Hematopoietic multipotent progenitor cell (in vitro differentiated cells): ENCODE measurements at places on chromosomes 2 and 18. TPM values are rescaled to one million over a fixed set of nuclear protein-coding genes. Genes with fewer than 3 reads are reported as not detected.
A peak's percentile ranks its signal among the peaks of the same experiment; 100 is the strongest.

GRCh38 chr2:190843890-190844699, 36.5 kb upstream of the GLS start:
- DNase-seq = no peak

GRCh38 chr2:113060396-113060795, 1.4 kb downstream of the IL36RN start:
- DNase-seq = no peak

Gene CYP26B1
- total RNA-seq = 0.81 TPM

DNA sequence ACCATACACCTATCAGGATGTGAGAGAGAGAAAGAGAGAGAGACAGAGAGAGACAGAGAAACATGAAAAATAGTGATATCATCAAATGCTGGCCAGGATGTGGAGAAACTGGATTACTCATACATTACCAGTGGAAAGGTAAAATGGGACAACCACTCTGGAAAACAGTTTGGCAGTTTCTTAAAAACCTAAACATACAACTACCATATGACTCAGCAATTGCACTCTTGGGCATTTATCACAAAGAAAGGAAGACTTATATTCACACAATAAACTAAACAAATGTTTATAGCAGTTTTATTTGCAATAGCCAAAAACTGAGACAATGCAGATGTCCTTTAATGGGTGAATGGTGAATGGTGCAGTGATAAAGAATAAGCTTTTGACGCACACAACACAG, 29.1 kb downstream of the SLC4A3 start:
- DNase-seq = no peak

GRCh38 chr2:241799522-241800197, 9.3 kb upstream of the NEU4 start:
- no peak for DNase-seq

GRCh38 chr18:58991167-58991798, 126.6 kb downstream of the ZNF532 start:
- no peak for DNase-seq

DNA sequence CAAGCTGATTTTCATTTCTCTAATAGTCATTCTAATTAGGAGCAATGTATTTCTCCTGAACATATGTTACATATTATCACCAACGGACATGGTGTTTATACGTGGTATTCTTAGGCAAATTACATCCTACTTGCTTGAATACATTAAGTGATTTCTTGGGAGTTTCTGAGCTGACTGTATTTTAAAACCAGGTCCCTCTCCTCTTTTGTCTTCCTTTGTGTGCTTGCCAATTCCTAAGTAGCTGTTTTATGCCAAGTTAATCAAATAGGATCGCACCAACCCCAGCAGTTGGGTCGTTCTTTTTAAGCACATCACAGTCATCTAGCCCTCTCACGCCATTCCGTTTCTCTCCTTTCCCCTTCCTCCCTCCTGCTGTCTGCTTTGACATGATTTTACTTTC, 75.4 kb upstream of the MAP2 start:
- DNase-seq = no peak

Gene CPO
- total RNA-seq = not detected

DNA sequence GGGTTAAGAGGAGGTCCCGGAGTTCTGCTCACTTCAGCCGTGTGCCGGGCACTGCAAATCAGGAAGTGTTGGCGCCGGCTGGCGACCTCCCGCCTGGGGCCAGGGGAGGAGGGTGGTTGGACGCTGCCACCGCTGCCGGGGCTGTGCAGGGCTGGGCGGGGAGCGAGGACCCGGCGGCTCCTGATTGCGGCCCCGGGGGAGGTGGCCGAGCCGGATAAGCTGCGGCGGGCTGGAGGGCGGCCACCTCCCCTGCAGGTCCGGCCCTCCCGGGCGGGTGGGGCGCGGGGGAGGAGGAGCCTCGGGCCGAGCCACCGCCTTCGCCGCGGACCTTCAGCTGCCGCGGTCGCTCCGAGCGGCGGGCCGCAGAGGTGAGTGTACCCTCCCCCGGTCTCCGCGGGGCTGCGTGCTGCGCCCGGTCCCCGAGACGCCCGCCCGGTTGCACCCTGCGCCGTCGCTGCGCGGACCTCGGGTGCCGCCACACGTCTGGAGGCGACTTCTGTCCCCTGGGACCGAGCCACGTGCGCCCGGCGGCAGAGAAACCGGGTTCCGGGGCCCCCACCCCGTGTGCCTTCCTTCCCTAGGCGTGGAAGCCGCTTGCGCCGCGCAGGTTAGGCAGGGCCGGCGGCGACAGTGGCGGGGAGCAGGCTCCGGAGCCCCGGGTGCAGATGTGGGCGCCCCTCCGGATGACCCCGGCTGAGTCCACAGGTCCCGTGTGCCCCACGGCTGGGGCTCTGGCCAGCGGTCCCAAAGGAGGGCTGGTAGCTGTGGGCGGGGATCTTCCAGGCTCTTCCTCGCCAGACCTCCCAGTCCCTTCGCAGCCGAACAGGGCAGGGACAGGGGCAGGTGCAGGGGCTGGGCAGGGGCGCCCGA, at the start of gene STEAP3:
STEAP3 (plus strand) TSS at position 314 of the 870 bp plus-strand sequence. CDS start 7,179 bp downstream, outside the sequence.
- DNase-seq = peak; percentile 55

Gene CDKL4
- total RNA-seq = under 0.01 TPM

GRCh38 chr2:53880756-53881155, 21.0 kb upstream of the GPR75 start:
- DNase-seq = no peak

Gene SKOR2
- not detected for total RNA-seq

DNA sequence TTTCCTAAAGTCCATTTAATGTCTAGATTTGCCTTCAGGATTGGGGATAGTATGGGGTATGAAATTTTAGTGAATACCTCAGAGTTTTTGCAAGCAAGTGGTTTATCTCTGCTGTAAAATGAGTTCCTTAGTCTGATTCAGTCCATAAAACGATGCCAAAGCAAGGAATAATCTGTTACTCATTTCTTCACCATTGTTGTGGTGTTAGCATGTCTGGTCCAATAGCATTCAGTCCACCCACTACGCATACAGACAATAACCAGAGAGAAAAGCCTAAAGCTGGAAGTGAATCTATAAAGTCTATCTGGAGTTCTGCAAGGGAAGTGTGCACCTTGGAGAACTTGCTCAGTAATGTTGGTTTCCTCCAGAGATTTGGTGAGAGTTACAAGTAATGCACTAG, 12.9 kb upstream of the DPP4 start:
- DNase-seq = no peak

DNA sequence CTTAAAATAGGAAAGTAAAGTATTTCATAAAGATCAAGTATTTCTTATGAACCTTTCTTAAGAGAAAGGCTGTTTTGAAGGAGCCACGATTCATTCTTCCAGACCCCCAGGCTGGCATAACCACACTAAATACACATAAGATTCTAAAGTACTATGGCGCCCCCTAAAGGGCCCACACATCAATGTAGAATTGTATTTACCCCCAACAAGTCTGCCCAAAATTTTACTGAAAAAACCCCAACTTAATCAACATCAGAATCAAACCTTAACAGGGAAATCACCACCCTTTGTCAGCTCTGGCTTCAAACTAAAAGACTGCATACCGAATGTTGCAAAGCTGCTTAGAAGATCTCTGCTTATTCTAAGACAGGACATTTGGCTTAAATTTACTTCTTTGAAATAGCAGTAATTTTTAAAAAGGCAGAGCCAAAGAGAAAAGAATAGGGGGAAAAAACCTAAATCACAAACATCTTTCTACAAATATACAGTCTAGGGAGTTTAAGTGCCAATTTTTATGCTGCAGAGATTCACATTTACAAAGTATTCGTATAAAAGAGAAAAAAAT, 20.4 kb upstream of the BCL2 start:
- DNase-seq = no peak

DNA sequence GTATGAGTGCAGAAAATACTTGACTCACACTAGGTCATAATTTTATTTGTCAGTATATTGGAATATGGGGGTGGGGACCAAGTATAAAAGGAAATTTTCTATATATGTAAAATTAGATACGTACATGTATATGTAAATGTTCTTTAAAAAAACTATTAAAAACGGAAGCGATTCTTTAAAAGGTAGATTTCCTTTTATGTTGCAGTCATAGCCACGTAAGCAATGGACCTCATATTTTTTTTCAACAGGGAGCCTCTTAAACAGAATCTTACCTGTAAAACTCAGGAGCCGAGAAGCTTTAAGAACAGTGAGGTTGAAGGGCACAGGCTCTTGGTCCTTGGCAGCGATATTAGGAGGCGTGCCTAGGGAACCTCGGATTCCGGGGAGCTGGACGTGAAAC, 3.3 kb downstream of the RHBDD1 start:
- no peak for DNase-seq

DNA sequence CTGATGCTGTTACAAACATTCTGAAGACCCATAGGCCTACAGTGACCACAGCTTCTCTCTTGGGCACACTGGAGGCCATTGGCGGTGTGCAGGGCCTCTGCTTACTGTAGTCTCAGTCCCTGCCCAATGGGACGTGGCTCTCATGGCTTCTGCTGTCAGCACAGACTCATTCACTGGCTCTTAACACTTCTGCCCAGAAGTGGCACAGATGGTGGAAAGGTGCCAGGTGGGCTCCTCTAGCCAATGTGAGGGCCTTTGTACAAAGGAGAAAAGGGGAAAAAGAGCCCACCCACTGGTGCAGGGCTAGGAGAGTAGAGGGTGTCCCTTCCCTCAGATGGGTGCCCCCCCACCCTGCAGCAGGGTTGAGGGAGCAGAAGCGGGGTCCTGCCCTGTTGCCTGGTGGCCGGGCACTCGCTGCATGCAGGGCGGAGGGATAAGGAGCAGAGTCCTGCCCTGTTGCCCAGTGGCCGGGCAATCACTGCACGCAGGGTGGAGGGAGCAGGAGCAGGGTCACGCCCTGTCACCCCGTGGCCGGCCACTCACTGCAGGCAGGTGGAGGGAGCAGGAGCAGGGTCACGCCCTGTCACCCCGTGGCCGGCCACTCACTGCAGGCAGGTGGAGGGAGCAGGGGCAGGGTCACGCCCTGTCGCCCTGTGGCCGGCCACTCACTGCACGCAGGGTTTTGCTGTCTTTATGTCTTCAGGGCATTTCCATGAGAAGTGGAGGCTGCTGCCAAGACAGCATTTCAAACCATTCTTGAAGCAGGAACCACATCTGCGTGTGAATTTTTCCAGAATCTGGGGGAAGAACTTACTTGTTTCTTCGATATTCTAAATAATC, 20.0 kb downstream of the LRRFIP1 start:
- DNase-seq = no peak

- DNase-seq = no peak
Observed at GRCh38 chr2:54613794-54614257, 109.6 kb upstream of the EML6 start.

GRCh38 chr18:75210274-75211001, at the start of gene TSHZ1:
Gene TSHZ1 (plus strand): TSS chr18:75210797. CDS start chr18:75211877, 1,080 bp downstream.
- DNase-seq = peak; percentile 90
